ENCODE measurements at places on chromosomes 2 and 18.

DNA sequence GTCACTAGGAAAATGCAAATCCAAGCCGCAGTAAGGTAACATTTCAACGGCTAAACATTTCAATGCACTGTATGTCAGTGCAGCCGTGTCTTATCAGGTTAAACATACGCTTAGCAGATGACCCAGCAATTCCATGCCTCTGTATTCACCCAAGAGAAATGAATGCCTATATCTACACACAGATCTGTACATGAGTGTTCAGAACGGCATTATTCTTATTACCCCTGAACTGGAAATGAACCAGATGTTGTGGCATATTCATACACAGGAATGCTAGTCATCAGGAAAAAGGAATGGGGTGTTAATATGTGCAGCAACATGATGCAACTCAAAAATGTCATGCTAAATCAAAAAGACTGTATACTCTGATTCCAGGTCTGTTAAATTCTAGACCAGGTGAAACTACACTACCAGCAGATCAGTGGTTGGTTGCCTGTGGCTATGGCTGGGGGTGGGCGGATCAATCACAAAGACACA, 80.4 kb upstream of the RPL31 start:
- DNase-seq, result peak; percentile 5

GRCh38 chr2:120658042-120658769, 77.5 kb upstream of the GLI2 start:
- no peak for DNase-seq

DNA sequence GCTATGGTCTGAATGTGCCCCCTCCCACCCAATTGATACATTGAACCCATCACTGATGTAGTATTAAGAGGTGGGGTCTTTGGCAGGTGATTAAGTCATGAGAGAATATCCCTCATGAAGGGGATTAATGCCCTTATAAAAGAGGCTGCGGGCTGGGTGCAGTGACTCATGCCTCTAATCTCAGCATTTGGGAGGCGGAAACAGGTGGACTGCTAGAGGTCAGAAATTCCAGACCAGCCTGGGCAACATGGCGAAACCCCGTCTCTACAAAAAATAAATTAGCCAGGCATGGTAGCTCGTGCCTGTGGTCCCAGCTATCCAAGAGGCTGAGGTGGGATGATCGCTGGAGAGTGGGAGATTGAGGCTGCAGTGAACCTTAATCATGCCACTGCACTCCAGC, 14.3 kb downstream of the POLR2D start:
- DNase-seq, result no peak

GRCh38 chr18:70074116-70074515, 126.4 kb upstream of the CD226 start:
- no peak for DNase-seq

DNA sequence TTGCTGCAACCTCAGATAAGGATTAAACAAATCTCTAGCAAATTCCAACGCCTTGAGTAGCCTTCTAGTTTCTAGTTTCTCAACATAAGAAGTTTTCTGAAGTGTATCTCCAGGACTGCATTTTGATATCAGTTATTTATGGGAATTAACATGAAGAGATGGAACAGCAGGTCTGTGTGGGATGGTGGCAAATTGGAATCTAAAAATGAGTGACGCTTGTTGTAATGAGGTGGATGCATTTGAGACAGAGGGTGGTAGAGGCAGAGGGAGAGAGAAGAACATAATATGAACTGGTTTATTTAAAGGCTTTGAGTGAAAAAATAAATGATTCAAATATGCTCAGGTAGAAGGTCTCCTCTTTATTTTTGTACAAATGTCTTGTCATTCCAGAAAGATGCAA, 446.8 kb upstream of the GCFC2 start:
- no peak for DNase-seq

- no peak for DNase-seq
Measured at GRCh38 chr2:45103351-45104345, 94.4 kb upstream of the SIX2 start.

DNA sequence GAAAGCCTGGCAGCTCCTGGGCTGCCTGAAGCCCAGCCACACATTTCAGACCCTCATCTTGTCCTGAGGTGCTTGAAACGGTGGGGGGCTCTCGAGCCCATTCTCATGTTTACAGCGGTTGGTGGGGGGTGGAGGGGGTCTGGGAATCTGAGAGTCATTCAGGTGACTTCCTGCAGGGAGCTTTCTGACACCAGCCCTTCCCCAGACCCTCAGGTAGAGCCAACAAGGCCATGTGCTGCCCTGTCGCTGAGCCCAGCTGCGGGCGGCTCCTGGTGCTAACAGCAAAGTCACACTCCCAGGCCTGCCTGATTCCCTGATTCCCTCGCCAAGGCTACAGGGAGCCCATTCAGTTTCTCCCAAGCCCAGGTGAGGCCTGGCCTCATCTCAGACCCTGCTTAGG, 324.9 kb upstream of the MEX3C start:
- DNase-seq, result no peak

DNA sequence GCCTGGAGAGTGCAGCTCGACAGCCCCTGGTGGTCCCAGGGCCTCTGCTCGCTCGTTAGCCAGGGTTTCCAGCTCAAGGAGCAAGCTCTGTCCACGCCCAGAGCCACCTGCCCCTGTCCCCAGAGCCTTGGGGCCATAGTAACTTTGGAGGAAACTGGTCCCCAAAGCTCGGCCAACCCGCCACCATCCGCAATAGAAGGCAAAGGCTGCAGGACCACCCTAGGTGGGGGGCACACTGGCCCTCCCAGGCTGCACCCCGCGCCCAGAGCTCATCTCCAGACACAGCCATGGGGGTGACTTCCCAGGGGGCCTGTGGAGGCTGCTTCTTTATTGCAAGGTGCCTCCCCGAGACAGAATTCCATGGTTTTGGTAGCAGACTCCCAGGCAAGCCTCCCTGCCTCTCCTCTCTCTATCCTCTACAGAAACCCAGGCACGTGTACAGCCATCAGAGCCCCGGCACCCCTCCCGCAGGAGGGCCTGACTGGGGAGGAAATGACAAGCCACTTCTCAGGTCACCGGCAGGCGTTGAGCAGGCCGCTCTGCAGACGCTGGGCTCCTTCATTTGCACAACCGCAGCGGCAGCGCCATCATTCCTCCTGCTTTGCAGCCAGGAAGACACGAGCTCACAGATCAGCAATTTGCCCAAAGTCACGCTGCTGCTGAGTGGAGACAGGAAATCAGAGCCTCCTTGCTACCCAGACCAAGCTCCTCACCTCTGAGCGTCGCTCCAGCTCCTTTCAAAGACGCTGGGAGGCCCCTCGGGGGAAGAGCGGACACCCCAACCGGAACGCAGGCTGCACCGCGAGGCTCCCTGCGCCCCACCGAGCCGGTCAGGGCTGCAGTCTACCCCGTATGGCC, 80.2 kb downstream of the NDUFA10 start:
- no peak for DNase-seq
